NCI-H345 (cell line): ENCODE measurements at places on chromosomes 6 and 20.

DNA sequence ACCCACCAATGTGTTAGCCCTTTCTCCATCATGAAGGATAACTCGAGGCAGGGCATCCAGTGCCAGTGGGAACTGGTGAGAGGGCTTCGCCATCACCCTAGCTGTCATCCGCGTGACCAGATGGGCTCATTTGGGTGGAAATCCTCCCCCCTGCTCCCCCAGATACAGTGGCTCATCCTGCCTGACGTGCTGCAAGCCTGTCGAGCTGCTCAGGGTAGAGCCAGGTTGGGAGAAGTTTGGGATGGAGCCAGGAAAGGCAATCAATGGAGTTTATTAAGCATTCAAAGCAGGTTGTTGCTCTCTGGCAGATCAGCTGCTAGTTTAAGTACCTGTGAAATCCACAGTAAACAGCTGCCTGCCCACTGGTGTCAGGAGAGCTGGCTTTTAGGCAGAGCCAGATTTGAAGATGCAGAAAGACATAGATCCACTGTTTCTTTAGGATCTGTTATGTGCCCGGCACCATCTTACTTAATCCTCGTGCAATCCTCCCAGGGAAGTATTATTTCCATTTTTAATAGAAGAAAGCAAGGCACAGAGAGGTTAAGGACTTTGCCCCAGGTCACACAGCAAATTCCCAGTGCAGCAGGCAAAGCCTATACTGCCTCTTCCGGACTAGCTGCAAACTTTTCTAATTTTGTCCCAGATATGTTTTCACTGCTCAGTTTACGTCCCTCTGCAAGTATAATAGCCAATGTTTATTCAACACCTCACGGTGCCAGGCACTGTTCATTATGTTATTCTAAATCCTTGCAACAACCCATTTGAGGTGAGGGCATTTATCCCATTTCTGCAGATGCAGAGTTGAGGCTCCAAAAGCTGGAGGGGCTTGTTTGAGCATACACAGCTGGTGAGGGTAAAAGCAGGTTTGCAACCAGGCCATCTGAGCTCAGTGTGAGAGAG, 54.1 kb upstream of the KCNG1 start:
- DNase-seq = peak; percentile 51

- DNase-seq = no peak
These were observed 5.7 kb downstream of the SIM1 start for GRCh38 chr6:100458841-100459591.

GRCh38 chr6:107401573-107401972, 57.8 kb downstream of the PDSS2 start:
- DNase-seq = no peak

GRCh38 chr20:29298759-29299613, 1958.5 kb upstream of the DEFB115 start:
- no peak for DNase-seq

DNA sequence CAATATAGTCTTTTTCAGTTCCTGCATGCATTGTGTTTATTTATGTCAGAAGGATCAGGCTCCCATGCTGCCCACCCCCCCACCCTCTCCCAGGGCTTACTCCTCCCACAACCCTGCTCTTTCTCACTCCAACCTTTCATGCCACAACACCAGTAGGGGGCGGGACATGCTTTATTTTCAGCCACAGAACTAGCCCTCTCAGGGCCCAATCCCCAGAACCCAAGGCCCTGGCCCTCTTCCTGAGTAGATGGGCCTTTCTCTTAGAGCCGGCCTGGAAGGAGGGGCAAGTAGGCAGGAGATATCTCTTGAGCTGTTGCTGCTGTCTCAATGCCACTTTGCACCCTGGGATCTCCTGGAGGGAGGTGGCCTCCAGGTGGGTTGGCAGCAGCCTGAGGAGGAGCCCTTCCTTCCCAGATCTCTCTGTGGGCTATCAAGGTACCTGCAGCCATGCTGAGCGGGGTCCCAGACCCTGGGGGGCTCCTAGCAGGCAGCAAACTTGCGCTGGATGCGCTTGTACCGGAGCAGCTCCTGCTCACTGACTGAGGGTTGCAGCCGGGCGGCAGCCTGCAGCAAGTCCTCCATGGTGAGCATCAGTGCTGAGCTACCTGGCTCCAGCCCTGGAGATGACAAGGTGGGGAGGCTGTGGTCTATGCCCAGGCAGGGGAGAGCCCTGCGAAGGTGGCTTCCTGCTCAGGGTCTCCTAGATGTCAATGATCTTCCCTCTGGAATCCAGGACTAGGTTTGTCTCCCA, 3.5 kb downstream of the GNMT start:
- no peak for DNase-seq

- DNase-seq = no peak
These were observed 60.1 kb downstream of the ADTRP start for GRCh38 chr6:11718463-11718862.

- DNase-seq = no peak
These were observed 1.8 kb downstream of the WRNIP1 start for GRCh38 chr6:2766767-2767656.

DNA sequence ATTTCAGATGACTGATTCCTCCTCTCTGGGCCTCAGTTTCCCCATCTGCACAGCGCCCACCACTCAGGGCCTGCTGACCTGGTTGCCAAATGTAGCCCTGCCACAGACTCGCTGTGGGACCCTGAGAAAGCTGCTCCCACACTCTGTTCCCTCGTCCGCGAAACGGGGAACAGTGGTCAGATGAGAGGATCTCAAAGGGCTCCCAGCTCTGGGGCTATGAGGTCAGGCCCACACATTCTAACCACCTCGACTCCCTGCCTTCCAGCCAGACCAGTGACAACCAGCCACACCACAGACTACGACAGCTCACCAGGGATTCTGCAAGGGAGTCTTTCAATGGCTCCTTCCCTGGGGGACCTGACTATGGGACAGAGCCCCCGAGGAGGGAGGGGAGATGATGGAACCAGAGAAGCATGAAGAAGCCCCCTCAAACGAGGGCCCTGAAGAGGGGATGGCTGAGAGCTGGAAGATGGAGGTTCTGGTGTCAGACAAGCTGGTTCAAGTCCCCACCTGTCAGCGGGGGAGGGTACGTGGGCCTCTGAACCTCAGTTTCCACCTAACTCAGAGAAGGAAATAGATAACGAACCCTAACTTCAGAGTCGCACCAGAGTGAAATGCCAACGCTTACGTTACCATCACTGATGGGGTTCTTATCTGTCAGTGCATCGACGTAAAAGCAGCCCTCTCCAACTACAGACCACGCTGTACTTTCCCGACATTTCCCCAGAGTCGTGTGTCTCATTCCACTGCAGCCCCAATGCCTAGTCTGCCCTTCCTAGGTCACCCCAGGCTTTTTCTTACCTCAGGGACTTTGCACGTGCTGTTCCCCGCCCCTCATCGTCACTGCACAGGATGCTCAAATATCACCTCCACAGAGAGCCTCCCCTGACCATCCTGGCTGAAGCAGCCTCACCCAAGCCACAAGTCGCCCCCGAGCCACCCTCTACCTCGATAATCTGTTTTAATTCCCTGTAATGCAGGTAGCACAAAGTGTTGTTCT, 60.5 kb downstream of the PREX1 start:
- no peak for DNase-seq
